Natural killer cell (primary cell): ENCODE measurements at places on chromosomes 2 and 18. TPM values are rescaled to one million over a fixed set of nuclear protein-coding genes. Genes with fewer than 3 reads are reported as not detected.

GRCh38 chr18:69647702-69648101, 247.0 kb downstream of the DOK6 start:
- no peak for DNase-seq
- peaks cover 10% of the 10 kb centered on the region for H3K27me3 ChIP-seq
- H3K27ac ChIP-seq: no peak overlapping the region
- no peaks in the 10 kb centered on the region for H3K4me1 ChIP-seq
- no peaks in the 10 kb centered on the region for H3K36me3 ChIP-seq

DNA sequence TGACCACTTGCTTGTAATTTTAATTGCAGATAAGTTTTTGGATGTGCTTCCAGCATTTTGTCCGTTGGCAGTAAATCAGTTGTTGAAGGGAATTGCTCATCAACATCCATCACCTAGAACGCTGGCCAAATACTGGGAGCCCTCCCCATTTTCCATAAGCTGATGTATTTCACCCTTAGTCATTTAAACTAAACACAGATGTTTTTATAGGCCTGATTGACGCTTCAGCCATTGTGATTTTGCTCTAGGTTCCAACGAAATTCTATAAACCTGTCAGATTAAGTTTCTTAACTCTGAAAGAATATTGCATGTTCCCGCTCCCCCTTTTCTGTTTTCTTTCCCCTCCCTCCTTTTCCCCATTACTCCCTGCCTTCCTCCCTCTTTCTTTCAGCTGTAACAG, 1.0 kb upstream of the RPRM start:
- no peak overlapping the region for H3K27ac ChIP-seq
- H3K36me3 ChIP-seq: no peaks in the 10 kb centered on the region
- peaks cover 22% of the 10 kb centered on the region for H3K4me1 ChIP-seq
- H3K27me3 ChIP-seq: peaks cover 30% of the 10 kb centered on the region
- no peak for DNase-seq
- H3K4me3 ChIP-seq: no peak overlapping the region

GRCh38 chr2:59032499-59032898, 791.4 kb upstream of the FANCL start:
- H3K27me3 ChIP-seq: no peaks in the 10 kb centered on the region
- H3K4me1 ChIP-seq: no peaks in the 10 kb centered on the region
- DNase-seq: no peak
- H3K4me3 ChIP-seq: no peak overlapping the region
- no peak overlapping the region for H3K27ac ChIP-seq

The TRABD2A gene
- total RNA-seq: 6.3 TPM

GRCh38 chr2:105934467-105934866, 189.8 kb downstream of the NCK2 start:
- H3K4me1 ChIP-seq: peaks cover 7% of the 10 kb centered on the region
- no peak overlapping the region for H3K4me3 ChIP-seq
- no peak overlapping the region for H3K27ac ChIP-seq
- H3K27me3 ChIP-seq: no peaks in the 10 kb centered on the region
- DNase-seq: no peak

GRCh38 chr2:224524657-224525056, 60.5 kb downstream of the CUL3 start:
- peaks cover 21% of the 10 kb centered on the region for H3K4me1 ChIP-seq
- no peaks in the 10 kb centered on the region for H3K27me3 ChIP-seq
- peak overlapping the region; percentile 76 for H3K27ac ChIP-seq
- no peak overlapping the region for H3K4me3 ChIP-seq
- DNase-seq: no peak

- H3K4me1 ChIP-seq: no peaks in the 10 kb centered on the region
- DNase-seq: no peak
- H3K27ac ChIP-seq: no peak overlapping the region
- no peaks in the 10 kb centered on the region for H3K36me3 ChIP-seq
- H3K27me3 ChIP-seq: peaks cover 2% of the 10 kb centered on the region
Measured at GRCh38 chr2:181725476-181725875, 45.2 kb upstream of the NEUROD1 start.

DNA sequence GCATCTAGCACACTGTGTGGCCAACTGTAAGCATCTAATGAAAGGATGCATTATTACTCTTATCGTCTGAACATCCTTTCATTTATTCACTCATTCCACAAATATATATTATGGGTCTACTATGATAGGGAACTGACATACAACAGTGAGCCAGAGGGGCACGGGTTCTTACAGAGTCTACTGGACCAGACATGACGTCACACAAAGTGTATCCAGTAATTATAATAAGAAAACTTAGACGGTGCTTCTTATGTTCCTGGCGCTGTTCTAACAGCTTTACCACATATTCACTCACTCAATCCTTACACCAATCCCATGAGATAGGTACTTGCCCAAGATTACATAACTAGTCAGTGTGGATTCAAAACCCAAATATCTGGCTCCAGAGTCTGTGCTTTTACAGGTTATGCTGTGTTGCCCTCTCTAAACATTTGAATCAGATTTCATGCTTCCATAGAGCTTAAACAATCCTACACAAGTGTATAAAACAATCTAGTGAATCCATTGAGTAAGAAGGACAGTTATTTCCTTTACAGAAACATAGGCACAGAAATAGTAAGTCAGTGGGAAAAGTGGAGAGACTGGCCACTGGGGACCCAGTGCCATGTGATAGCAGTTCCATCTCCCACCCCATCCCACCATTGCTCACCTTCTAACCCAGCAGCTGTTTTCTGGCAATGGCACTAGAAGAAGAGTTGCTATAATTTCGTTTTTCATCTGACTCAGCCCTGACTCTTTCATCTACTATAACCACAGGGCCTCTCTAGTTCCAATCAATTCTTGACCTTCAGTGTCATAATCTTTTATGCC, 24.2 kb upstream of the ARL5A start:
- no peaks in the 10 kb centered on the region for H3K4me1 ChIP-seq
- no peak overlapping the region for H3K4me3 ChIP-seq
- no peak for DNase-seq
- H3K27ac ChIP-seq: no peak overlapping the region
- no peaks in the 10 kb centered on the region for H3K36me3 ChIP-seq
